Vagina (tissue), 2 donors: ENCODE measurements at places on chromosomes 1 and 21.

DNA sequence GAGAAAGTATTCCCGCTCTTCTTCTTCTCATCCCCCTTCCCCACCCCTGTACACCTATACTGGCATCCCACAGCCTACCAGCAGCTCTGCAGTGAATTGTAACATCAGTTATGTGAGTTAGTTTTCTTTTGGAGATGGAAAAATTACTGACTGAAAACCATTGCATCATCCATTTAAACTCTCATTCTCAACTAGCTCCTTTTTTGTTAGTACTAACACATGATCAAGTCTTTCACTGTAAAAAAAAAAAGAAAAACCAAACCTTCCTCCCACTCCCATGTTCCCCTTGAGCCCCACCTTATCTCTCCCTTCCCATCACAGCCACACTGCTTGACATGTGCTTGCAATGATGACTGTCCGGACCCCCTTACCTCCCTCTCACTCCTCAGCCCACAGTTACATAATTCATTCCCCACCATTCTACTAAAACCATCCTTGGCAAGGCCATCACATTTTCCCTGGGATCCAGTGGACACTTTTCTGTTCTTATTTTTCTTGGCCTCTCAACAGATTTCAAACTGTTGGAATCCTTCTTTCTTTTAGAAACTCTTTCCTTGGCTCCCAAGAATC is 23.2 kb upstream of the RAVER2 start:
- DNase-seq: no peak

- DNase-seq: no peak
These were observed 77.7 kb downstream of the GRIK3 start for GRCh38 chr1:36956570-36956969.

- no peak for DNase-seq
These were observed 510.0 kb downstream of the USP25 start for GRCh38 chr21:16239659-16240265.

GRCh38 chr1:43184995-43185394 is 12.9 kb downstream of the CFAP57 start:
- no peak for DNase-seq

DNA sequence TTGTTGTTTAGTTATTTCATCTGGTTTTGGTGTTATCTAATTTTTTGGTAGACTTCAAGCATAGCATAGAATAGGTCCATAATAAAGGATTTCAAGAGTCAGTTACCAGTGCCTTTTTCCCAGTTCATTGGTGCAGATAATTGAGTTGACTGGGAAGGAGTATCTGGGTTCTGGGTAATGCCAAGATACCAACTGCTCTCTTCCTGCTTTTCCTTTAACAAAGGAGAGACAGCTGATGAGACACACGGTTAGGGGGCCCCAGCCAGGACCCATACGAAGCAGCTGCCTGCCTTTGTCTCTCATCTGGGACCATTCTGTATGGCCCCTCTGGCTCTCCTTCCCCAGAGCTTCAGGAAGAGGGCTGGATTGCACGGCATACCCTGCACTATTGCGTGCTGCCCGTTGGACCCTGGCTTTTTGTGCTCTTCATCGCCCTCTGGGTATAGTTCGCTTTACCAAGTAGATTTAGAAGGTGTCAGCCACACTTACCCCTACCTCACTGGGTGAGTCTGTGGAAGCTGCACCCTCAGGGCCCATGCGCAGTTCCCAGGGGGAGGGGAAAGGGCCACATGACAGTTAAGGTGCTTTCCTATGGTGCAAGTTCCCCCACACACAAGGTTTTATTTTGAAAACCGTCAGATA is 7.0 kb downstream of the NAV1 start:
- no peak for DNase-seq

DNA sequence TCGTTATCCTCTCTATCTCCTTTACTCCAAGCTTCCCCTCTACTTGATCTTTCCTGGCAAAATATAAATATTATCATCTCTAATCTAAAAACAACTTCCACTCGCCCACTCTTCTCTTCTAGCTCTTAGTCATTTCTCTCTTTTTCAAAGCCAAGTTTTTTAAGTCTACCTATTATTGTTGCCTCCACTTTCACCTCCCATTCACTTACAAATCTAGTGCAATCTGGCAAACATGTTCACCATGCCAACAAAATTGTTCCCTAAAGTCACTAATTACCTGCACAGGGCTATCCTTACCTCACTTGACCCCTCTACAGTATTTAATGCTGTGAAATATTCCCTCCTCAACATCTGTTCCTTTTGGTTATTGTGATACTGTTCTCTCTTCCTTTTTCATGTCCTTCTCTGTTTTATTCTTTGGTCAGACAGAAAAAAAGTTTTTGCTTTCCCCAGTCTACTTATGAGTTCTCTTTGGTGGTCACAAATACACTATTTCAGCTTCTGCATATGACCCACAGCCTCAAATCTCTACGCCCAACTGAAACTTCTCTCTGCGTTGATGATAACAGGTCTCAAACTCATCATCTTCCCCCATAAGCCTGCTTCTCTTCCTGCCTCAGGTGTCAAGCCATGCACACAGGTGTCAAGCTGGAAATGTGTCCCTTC is 31.9 kb upstream of the RAP1A start:
- DNase-seq: no peak

- no peak for DNase-seq
These were observed 238.7 kb upstream of the USP25 start for GRCh38 chr21:15491100-15491499.

GRCh38 chr1:173853074-173853473 is 14.7 kb downstream of the GAS5 start:
- DNase-seq: no peak

GRCh38 chr1:20199403-20199802 is 13.1 kb upstream of the PLA2G2C start:
- DNase-seq: no peak

DNA sequence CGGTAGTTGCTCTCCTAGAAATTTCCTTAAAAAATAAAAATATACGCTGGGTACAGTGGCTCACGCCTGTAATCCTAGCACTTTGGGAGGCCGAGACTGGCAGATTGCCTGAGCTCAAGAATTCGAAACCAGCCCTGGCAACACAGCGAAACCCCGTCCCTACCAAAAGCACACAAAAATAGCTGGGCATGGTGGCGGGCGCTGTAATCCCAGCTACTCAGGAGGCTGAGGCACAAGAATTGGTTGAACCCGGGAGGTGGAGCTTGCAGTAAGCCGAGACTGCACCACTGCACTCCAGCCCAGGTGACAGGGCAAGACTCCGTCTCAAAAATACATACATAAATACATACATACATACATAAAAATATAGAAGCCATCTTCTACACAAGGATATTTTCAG is 262.8 kb downstream of the AKT3 start:
- no peak for DNase-seq

GRCh38 chr1:237084341-237085077 is 42.5 kb downstream of the RYR2 start:
- no peak for DNase-seq

DNA sequence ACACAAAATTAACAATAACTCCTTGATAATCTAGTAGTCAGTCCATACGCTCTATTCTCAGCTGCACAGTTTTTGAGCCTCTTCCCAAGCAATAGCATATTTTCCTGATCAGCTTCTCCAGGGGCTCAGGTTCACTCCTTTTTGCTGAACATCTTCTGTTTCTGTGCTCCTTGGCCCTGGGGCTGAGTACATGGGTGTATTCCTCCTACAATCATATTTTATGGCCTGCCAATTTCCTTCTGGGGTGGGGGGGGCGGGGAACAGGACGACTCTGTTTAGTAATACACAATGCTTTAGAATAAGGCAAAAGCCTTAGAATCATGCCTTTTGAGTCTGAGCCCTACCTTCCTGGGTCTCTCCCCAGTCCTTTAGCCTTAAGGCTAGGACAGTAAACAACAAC is 8.5 kb downstream of the CLDN19 start:
- DNase-seq: no peak

DNA sequence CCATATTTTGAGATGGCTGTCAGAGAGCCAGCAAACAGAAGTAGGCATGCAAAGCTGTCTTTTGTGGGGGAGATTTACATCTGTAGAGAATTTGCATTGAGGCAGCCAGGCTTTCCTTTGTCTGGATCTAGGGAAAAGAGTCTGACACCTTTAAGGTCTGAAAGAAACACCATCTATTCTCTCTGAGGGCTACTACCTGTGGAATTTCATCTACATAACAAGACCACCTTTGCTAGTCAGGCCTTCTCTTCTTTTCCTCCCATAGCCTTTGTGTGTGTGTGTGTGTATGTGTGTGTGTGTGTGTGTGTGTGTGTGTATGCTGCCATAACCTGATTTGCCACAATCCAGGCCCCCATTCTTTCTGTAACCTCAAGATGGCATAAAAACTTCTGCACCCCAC is 28.4 kb upstream of the DMRTB1 start:
- no peak for DNase-seq

GRCh38 chr1:84693005-84693404 is 2.7 kb upstream of the SSX2IP start:
- no peak for DNase-seq

DNA sequence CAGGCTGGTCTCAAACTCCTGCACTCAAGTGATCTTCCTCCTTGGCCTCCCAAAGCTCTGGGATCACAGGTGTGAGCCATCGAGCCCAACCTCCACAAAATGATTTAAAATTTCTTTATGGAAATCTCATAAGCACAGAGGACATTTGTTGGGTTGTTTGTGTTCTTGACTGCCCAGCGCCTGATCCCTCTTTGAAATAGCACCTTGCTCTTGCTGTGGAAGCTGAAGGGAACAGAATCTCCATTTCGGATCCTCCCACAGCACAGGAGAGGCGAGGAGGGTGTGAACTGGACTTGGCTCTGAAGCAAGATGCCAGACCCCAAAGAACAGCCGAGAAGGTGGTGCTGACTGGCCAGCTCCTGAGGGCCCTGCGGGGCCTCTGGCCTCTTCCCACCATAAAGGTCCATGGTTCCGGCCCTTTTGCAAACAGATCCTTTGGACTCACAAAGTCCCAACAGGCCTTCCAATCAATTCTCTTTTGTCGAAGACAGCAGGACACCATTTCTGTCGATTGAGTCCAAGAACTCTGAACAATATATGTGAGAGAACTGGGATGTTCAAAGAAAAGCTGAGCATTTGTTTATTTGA is 45.6 kb upstream of the COA6 start:
- DNase-seq: no peak

GRCh38 chr1:58340185-58340584 is 206.3 kb downstream of the OMA1 start:
- DNase-seq: no peak

DNA sequence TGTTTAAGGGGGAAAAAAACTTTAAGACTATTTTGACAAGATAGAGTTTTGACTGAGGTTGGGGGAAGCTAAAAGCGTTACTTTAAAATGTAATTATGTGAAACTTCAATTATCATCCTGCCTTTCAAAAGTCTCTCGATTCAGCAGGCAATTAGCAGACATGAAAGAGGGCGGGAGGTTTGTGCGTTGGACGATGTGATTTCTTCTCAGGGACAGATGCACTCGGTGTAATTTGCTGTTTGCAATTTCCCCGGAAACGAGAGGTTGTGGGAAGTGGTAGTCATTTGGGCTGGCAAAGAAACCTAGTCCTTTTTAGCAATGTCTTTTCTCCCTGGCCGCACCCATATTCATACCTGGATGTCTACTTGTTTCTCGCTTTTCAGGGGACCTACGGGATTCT is 27.1 kb downstream of the KAZN start:
- no peak for DNase-seq

DNA sequence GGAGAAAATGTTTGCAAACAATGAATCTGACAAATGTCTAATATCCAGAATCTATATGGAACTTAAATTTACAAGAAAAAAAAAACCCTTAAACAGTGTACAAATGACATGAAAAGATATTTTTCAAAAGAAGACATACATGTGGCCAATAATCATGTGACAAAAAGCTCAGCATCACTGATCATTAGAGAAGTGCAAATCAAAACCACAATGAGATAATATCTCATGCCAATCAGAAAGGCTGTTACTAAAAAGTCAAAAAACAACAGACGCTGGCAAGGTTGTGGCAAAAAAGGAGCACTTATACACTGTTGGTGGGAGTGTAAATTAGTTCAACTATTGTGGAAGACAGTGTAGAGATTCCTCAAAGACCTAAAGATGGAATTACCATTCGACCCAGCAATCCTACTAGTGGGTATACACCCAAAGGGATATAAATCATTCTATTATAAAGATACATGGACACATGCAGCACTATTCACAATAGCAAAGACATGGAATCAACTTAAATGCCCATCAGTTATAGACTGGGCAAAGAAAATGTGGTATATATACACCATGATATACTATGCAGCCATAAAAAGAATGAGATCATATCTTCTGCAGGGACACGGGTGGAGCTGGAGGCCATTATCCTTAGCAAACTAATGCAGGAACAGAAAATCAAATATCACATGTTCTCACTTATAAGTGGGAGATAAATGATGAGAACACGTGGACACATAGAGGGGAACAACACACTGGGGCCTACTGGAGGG is 123.2 kb downstream of the PTPRC start:
- DNase-seq: no peak

DNA sequence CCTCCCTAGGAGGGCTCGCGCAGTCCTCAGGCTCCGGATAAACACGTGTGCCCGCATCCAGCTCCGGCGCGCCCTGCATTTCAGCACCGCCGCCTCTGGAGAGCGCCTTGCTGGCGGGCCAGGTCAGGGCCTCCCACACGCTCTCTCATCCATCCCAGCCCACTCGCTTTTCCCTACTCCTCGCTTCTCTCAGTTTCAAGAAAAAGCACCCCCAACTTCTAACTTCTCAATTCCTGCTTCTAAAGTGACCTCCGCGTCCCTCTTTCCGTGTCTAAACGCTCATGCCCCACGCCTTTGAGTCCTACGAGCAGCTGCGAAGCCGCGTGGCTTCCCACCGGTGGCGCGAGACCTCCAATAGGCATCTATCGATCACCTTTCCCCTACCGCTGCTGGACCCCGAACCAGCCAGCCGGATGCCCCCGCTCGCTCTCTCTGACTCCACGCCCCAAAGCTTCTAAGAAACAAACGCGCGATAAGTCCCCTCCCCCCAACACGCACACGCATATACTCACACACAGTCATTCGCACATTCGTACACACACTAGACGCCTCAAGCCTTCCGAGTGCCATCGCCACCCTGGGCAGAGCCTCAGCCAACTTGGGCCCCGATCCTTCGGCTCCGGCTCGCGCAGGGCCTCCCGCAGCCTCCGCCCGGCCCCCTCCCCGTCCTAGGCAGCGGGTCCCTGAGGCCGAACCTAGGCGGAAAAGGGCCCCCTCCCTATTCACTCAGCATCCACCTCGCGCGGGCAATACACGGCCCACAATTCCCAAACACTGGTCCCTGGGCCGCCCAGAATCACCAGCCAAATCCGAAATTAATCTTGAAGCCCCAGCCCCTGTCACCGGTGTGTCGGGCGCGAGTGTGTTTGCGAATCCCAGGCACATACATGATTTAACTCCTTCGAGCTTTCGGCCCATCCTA is 1.1 kb downstream of the NMNAT2 start:
- no peak for DNase-seq

- no peak for DNase-seq
These were observed 163.5 kb downstream of the TOMM20 start for GRCh38 chr1:234965111-234965510.

GRCh38 chr1:116415699-116416533 is 42.9 kb downstream of the ATP1A1 start:
- DNase-seq: peak; percentile 93

DNA sequence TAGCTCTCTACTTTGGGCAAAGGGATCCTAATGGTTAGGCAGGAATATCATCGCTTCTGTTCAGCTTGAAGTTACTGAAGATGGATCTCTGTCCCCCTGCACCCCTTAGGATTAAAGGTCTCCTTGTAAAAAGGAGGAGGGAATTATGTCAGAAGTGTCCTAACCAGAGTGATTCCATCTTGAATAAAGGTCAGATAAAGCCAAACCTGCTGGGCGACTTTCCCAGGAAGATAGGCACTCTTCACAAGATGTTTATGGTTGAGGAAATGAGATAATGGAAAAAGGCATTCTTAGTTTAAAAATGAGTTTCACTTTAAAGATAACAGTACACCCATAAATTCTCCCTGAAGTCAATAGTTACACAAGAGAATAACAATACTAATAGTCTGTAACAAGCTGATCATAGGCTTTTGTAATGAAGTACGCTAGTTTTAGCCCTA is 1.7 kb upstream of the NENF start:
- no peak for DNase-seq
